A673 (cell line): ENCODE measurements at places on chromosomes 2 and 18. TPM values are rescaled to one million over a fixed set of nuclear protein-coding genes. Genes with fewer than 3 reads are reported as not detected.

GRCh38 chr2:23323917-23324680 is 60.9 kb upstream of the KLHL29 start:
- no peaks in the 10 kb centered on the region for H3K4me1 ChIP-seq
- no peak overlapping the region for H3K27ac ChIP-seq
- H3K27me3 ChIP-seq = peaks cover 35% of the 10 kb centered on the region
- DNase-seq = no peak
- no peaks in the 10 kb centered on the region for H3K36me3 ChIP-seq
- H3K4me3 ChIP-seq = no peak overlapping the region

DNA sequence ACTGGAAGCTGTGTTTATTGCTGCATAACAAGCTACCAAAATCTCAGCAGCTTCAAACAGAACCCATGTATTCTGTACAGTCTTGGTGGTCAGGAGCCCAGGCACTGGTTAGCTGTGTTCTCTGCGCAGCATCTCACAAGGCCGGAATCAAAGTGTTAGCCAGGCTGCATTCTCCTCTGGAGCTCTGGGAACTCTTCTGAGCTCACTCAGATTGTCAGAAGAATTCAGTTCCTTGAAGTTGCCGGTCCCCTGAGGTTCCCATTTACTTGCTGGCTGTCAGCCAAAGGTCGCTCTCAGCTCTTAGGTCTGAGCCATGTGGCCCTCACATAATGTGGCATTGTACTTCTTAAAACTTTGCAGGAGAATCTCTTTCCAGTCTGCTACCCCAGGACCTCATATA is 123.6 kb upstream of the SMIM21 start:
- H3K27ac ChIP-seq = no peak overlapping the region
- DNase-seq = peak; percentile 4
- H3K36me3 ChIP-seq = no peaks in the 10 kb centered on the region

Gene CMPK2
- 3.3 and 4.6 TPM in 2 replicates for total RNA-seq

Gene CNRIP1
- total RNA-seq = 18.4 and 22.2 TPM in 2 replicates

Gene SERPINE2
- 331 and 380 TPM in 2 replicates for total RNA-seq

DNA sequence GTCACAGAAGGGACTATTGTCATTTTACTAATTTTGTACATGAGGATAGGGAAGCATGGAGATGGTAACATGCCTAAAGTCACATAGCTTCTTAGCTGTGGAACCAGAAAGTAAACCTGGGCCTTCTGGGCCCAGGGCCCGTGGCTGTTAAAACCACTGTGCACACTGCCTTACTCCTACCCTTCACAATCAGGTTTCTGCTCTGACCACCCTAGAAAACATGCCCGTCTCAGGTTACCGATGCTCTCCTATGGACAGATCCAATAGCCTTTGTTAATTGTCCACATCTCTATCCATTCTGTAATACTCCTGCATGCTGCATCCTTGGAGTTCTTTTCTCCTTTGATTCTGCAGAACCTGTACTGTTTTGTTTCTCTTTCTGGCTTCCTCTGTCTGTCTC is 79.0 kb upstream of the TACR1 start:
- H3K36me3 ChIP-seq = no peaks in the 10 kb centered on the region
- no peak overlapping the region for H3K4me3 ChIP-seq
- no peak for DNase-seq
- no peaks in the 10 kb centered on the region for H3K27me3 ChIP-seq
- H3K27ac ChIP-seq = no peak overlapping the region

Gene AGXT
- total RNA-seq = not detected in 2 replicates

Gene TCF23
- not detected in 2 replicates for total RNA-seq

Gene KCNF1
- total RNA-seq = 0.32 and 0.70 TPM in 2 replicates

- no peak for DNase-seq
- H3K4me1 ChIP-seq = peaks cover 11% of the 10 kb centered on the region
- no peaks in the 10 kb centered on the region for H3K27me3 ChIP-seq
- H3K36me3 ChIP-seq = peaks cover 6% of the 10 kb centered on the region
Observed at GRCh38 chr2:213080969-213081617, 70.3 kb downstream of the IKZF2 start.

- H3K4me1 ChIP-seq = no peaks in the 10 kb centered on the region
- H3K4me3 ChIP-seq = no peak overlapping the region
- no peaks in the 10 kb centered on the region for H3K27me3 ChIP-seq
- no peak overlapping the region for H3K27ac ChIP-seq
- no peak for DNase-seq
- H3K36me3 ChIP-seq = no peaks in the 10 kb centered on the region
Observed at GRCh38 chr2:236536727-236537398, 32.8 kb upstream of the ACKR3 start.

DNA sequence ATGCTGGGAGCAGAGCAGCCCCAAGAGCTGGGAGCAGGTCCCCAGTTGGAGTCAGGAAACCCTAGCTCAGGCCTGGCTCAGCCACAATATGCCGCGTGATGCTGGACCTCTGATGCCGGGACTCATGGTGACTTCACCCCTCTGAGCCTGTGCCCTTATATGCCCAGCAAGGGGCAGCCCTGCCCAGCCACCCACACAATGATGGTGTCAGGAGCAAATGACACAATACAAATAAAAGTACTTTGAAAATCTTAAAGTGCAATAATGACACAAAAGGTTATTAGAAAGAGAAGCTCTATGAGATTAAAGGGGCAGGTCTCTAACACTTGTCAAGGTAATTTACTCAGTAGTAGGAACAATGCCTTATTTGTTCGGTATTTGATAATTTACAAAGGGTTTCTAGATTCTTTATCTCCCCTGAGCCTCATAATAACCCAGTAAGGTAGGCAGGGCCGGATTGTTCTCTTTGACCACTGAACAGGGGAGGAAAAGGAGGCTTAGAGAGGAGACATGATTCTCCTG is 18.3 kb upstream of the KIF3C start:
- no peaks in the 10 kb centered on the region for H3K27me3 ChIP-seq
- H3K4me1 ChIP-seq = peaks cover 27% of the 10 kb centered on the region
- H3K4me3 ChIP-seq = no peak overlapping the region
- no peak for DNase-seq
- no peaks in the 10 kb centered on the region for H3K36me3 ChIP-seq

Gene ING5
- total RNA-seq = 70.3 and 75.5 TPM in 2 replicates

DNA sequence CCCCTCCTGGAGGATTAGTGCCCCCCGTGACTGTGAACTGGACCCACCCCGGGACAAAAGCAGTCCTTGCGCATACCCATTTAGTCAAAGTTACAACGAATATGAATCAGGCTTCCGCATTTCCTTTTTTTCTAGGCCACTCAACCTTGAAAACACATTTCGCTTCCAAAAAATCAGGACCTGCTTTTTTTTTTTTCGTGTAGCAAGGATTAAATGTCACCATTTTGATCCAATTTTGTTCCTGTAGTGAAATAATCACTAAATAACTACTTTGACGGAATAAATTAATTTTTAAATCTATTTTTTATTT is 464 bp upstream of the FTCDNL1 start:
- peaks cover 9% of the 10 kb centered on the region for H3K4me1 ChIP-seq
- H3K36me3 ChIP-seq = no peaks in the 10 kb centered on the region
- H3K27ac ChIP-seq = no peak overlapping the region
- no peak for DNase-seq
- peaks cover 31% of the 10 kb centered on the region for H3K27me3 ChIP-seq

- DNase-seq = no peak
- no peak overlapping the region for H3K27ac ChIP-seq
- no peaks in the 10 kb centered on the region for H3K36me3 ChIP-seq
- no peak overlapping the region for H3K4me3 ChIP-seq
- H3K27me3 ChIP-seq = no peaks in the 10 kb centered on the region
- H3K4me1 ChIP-seq = no peaks in the 10 kb centered on the region
Observed at GRCh38 chr2:73079636-73080035, 8.1 kb upstream of the SFXN5 start.

Gene SGPP2
- total RNA-seq = 0.09 and 0.37 TPM in 2 replicates

DNA sequence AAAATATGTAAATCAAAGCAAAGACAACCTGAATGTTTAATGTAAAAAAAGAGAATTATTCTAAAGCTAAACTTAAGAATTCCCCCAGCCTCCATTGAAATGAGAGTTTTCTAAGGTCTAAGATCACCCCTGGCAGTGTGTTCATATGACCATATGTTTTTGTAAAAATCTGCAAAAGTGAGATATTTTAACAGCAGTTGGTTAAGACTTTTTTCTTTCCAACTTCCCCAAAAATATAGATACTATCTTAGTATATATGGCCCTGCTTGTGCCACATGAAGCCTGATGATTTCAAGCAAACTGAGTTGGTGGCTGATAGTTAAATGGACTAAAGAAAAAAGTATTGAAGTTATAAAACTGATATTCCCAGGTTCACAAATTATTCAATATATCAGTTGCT is 35.4 kb downstream of the ZNF804A start:
- no peaks in the 10 kb centered on the region for H3K27me3 ChIP-seq
- no peak for DNase-seq
- no peak overlapping the region for H3K4me3 ChIP-seq
- peaks cover 36% of the 10 kb centered on the region for H3K4me1 ChIP-seq
- no peak overlapping the region for H3K27ac ChIP-seq
- no peaks in the 10 kb centered on the region for H3K36me3 ChIP-seq

GRCh38 chr2:21234464-21235120 is 110.8 kb downstream of the TDRD15 start:
- H3K36me3 ChIP-seq = no peaks in the 10 kb centered on the region
- peaks cover 10% of the 10 kb centered on the region for H3K27me3 ChIP-seq
- H3K4me3 ChIP-seq = no peak overlapping the region

Gene CCDC178
- not detected in 2 replicates for total RNA-seq

Gene LRATD1
- total RNA-seq = not detected in 2 replicates

DNA sequence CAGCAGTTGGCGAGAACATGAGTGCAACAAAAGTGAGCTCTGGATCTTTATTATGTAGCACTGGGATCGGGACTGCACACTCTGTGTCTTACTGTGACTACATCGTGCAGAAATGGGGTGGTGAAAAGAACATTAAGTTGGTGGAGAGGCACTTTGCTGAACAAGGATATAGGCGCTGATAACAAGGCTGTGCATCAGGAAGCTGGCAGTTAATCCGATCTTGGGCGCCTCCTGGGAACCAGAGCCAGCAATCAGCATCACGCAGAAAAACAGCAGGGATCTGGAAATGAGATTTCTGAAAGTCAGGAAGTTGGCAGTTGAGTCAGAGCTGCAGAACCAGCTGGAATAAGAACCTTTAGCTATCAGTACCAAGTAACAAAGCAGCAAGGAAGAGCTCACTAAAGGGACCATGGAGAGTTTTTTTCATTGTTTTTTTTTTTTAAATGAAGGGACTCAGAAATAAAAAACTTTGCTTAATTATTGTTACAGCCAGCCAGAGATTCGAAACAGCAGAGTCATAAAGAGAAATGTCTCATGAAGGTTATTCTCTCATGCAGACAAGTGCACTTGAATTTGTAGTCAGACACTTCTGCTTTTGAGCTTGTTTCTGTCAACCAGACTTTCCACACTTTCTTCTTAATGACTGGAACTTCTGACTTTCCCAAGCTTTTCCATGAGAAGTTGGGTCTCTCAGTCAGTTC is 22.8 kb upstream of the MYO3B start:
- peak overlapping the region; percentile 23 for H3K4me3 ChIP-seq
- H3K27ac ChIP-seq = peak overlapping the region; percentile 90
- H3K27me3 ChIP-seq = no peaks in the 10 kb centered on the region
- DNase-seq = peak; percentile 98

Gene GPBAR1
- total RNA-seq = 0.30 and 0.46 TPM in 2 replicates

GRCh38 chr2:419687-420317 is 131.9 kb upstream of the ALKAL2 start:
- H3K27ac ChIP-seq = no peak overlapping the region
- no peaks in the 10 kb centered on the region for H3K27me3 ChIP-seq
- H3K36me3 ChIP-seq = no peaks in the 10 kb centered on the region
- no peak for DNase-seq
- H3K4me1 ChIP-seq = no peaks in the 10 kb centered on the region
- H3K4me3 ChIP-seq = no peak overlapping the region

Gene BCL11A
- total RNA-seq = 1.3 and 2.8 TPM in 2 replicates

GRCh38 chr2:64491426-64491825 is 32.7 kb upstream of the AFTPH start:
- no peaks in the 10 kb centered on the region for H3K36me3 ChIP-seq
- no peaks in the 10 kb centered on the region for H3K27me3 ChIP-seq
- DNase-seq = no peak
- no peak overlapping the region for H3K27ac ChIP-seq

GRCh38 chr18:66993492-66993891 is 389.6 kb upstream of the CDH19 start:
- no peak for DNase-seq
- H3K4me1 ChIP-seq = no peaks in the 10 kb centered on the region
- no peak overlapping the region for H3K27ac ChIP-seq
- no peak overlapping the region for H3K4me3 ChIP-seq

- no peak overlapping the region for H3K27ac ChIP-seq
- H3K4me1 ChIP-seq = no peaks in the 10 kb centered on the region
- peaks cover 3% of the 10 kb centered on the region for H3K36me3 ChIP-seq
- DNase-seq = no peak
- no peaks in the 10 kb centered on the region for H3K27me3 ChIP-seq
Observed at GRCh38 chr2:11228692-11229091, 73.4 kb downstream of the SLC66A3 start.

GRCh38 chr2:16150456-16151280 is 210.3 kb downstream of the MYCN start:
- no peaks in the 10 kb centered on the region for H3K27me3 ChIP-seq
- no peak for DNase-seq
- H3K36me3 ChIP-seq = no peaks in the 10 kb centered on the region
- no peaks in the 10 kb centered on the region for H3K4me1 ChIP-seq
- no peak overlapping the region for H3K4me3 ChIP-seq
